Left kidney (tissue), 8 donors: ENCODE measurements at places on chromosomes 3 and 15. TPM values are rescaled to one million over a fixed set of nuclear protein-coding genes. Genes with fewer than 3 reads are reported as not detected.

ROBO2 gene
- 106 TPM for polyA plus RNA-seq

CXCR6 gene
- 0.63 TPM for polyA plus RNA-seq

OIP5 gene
- polyA plus RNA-seq: 12.5 TPM

DPPA2 gene
- polyA plus RNA-seq: 1.0 TPM

VGLL3 gene
- 5.0 TPM for polyA plus RNA-seq

TM6SF1 gene
- 3.2 TPM for polyA plus RNA-seq

MED12L gene
- 2.7 TPM for polyA plus RNA-seq

NME9 gene
- 4.8 TPM for polyA plus RNA-seq

PLSCR5 gene
- not detected for polyA plus RNA-seq

GOLGA8G gene
- polyA plus RNA-seq: 0.08 TPM

MBD4 gene
- 54.5 TPM for polyA plus RNA-seq

- DNase-seq: no peak
Observed at GRCh38 chr15:89230277-89230676, 8.9 kb upstream of the RLBP1 start.

DNA sequence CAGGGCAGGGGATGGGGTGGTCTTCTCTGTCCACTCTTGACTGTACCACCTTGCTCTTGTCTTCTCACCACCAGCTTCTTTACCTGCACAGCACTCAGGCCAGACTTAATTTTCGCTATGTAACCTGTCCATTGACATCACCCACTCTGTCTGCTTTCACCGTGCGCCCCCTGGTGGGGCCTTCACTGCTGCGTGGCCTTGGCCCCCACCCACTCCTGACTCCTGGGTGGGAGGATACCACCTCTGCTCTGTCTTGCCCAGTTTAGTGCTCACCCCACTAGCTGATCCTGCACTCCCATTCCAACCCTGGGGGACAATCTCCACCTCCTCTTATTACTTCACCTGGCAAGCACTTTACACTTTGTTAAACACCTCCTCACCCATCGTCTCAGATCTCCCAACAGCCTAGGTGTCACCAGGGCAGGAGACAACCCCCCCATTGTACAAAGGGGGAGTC is 17.7 kb downstream of the PTH1R start:
- DNase-seq: no peak

GRCh38 chr3:129892486-129892856 is 1.0 kb downstream of the TMCC1 start:
- DNase-seq: no peak

- no peak for DNase-seq
Observed at GRCh38 chr15:67931861-67932260, 92.0 kb upstream of the RNU6-1 start.

DNA sequence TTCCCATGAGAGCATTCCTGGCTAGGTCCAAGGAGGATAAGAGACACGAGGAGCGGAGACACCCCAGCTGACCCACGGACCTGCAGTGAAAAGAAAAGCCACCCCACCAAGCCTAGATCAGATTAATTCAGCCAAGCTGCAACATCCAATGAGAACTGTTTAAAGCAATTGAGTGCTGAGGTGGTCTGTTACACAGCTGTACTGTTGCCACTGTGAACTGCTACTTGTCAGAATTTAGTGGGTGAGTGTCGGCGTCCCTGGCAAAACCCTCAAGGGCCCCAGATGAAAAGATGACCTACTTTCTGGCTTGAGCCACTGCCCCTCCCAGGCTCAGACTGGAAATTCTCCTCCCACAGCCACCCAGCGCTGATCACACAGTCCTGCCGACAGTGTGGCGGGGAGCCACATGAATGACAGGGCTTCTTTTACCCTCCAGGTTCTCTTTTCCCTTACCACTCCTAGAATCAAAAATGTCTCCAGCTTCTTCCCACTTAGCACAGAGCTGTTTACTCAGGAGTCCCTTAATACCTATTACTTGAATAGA is 26.4 kb upstream of the KBTBD12 start:
- no peak for DNase-seq

GRCh38 chr15:84829428-84829827 is 12.3 kb downstream of the ALPK3 start:
- no peak for DNase-seq

DNA sequence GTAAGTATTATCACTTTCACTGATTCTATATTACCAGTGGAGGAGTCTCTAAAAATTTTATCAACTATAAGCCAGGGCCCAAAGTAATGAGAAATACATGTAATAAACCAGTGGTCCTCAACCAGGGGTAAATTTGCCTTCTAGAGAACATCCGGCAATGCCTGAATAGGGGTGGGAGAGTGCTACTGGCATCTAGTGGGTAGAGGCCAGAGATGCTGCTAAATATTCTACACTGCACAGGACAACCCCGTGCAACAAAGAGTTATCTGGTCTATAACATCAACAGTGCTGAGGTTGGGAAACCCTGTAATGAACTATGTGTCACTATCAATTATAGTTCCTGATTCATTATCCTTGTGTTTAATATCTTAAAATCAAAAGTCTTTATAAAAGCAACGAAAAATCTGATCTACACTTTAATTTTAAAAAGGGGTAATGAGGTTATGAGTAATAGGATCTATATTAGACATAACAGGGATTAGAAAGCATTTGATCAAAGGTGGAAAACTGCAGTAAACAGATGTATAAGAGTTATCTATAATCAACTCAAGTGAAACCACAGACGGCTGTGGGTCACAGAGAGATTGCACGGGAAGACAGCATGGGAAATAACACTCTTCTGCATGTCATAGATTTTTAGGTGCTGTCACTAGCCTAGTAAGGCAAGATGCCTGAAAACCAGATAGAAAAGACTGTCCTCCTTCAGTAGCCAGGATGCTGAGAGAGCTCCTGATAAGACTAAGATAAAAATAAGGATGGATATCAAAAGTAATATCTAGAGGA is 2.0 kb downstream of the LYSMD2 start:
- DNase-seq: no peak

- DNase-seq: no peak
Observed at GRCh38 chr3:34891941-34892340, 747.4 kb upstream of the ARPP21 start.

- no peak for DNase-seq
Observed at GRCh38 chr15:66502491-66502890, 2.2 kb downstream of the RPL4 start.

- DNase-seq: no peak
Observed at GRCh38 chr3:172340583-172340982, 107.7 kb downstream of the GHSR start.

DNA sequence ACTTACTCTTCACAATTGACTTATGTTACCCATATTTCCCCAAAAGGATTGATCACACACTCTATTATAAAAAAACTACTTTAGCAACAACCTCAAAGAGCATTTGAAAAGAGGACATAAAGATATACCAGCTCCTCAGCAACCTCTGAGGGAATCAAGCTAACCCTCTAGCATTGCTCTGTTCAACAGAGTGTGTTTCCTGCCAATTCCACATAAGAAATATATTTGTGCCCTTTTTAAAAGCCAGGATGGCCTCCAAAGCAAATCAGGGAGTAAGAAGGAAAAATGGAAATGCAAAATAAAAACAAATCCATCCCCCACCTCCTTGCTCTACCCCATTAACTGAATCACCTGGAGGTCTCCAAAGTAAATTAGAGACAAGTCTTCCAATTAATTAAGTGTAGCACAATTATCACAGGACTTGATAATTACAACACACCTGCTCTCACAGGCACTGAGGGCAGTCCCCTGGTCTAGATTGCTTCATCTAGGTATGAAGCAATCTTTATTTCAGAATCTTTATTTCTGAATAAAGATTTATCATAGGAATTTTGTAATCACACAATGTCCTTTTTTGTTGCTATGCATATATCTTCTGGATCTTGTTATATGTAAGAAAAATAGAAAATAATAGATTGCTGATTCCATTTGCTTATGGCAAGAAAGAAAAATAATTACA is 34.8 kb downstream of the GPR176 start:
- no peak for DNase-seq

DNA sequence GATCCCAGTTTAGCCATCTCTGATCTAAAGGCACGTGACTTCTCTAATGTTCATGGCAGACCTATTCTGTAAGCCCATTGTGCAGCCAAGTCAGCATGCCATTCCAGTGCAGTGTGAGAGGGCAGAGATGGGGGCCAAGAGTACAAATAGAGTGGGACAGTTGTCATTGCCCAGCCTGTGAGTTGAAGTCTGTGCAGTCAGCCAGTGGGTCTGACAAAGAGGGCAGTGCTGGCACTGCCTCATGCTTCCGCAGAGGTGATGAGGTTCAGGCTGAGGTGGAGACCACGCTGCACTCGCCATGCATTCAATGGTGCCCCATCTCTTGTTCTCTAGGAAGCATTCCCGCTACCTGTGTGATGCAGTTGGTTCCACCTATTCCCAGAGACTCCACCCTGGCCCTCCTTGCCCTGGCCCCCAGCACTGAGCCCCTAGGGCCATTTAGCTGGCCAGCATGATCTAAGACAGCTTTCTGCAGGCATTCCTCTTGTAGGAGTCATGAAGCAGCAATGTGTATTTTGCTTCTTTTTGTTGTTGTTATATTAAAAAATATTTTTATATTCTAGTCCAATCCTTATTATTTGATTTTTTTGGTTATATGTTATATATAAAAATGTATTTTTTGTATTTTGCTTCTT is 3.7 kb downstream of the MRAS start:
- no peak for DNase-seq

GRCh38 chr15:70632491-70633102 is 130.8 kb downstream of the UACA start:
- no peak for DNase-seq

DNA sequence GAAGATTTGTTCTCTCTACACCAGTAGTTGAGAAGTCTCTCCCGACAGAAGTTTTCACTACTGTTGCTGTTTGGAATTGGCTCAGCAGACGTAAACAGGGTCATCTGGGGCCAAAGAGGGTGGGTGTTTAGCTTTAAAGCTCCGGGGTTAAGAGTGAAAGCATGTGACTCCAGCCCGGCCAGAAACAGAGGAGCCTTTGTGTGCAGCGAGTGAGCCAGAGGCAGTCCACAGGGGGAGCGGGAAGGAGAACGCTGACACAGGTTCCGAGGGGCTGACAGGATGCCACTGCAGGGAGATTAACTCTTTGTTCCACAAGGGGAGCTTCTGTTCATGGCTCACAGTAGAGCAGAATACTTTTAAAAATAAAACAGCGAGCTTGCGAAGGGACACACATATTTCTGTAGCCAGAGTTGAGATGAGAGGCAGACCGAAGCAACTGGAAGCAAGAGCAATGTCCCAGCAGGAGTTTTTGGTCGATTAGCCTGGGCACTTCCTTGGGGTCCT is 26.9 kb downstream of the BMF start:
- peak; percentile 81 for DNase-seq

DNA sequence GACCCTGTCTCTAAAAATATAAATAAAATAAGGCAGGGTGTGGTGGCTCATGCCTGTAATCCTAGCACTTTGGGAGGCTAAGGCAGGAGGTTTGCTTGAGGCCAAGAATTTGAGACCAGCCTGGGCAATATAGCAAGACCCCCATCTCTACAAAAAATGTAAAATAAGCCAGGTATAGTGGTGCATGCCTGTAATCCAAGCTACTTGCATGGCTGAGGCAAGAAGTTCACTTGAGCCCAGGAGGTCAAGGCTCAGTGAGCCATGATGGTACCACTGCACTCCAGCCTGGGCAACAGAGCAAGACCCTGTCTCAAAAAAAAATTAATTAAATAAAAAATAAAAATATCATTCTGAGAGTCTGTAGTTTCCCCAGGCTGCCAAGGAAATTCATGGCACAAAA is 4.1 kb upstream of the JAGN1 start:
- DNase-seq: no peak

- DNase-seq: no peak
Observed at GRCh38 chr15:69706353-69707097, 253.9 kb downstream of the RPLP1 start.

- DNase-seq: no peak
Observed at GRCh38 chr3:10723991-10724390, 92.0 kb upstream of the SLC6A11 start.

DNA sequence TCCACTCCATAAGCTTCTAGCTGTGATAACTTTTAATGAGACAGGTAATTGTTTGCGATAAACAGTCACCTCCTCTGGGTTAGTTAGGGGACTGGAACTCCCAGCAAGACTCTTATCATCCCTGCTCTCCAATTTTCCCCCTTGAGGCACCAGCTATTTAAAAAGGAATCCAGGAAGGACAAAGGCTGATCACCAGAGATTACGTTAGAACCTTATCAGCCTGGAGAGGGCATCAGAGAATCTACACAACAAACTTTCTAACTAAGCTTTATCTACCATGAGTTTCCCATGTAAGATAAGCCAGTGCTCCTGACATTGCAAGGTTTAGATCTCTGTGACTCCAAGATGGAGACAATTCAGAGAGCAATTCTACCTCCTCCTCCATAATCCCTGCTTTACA is 31.3 kb downstream of the GPR176 start:
- no peak for DNase-seq

DNA sequence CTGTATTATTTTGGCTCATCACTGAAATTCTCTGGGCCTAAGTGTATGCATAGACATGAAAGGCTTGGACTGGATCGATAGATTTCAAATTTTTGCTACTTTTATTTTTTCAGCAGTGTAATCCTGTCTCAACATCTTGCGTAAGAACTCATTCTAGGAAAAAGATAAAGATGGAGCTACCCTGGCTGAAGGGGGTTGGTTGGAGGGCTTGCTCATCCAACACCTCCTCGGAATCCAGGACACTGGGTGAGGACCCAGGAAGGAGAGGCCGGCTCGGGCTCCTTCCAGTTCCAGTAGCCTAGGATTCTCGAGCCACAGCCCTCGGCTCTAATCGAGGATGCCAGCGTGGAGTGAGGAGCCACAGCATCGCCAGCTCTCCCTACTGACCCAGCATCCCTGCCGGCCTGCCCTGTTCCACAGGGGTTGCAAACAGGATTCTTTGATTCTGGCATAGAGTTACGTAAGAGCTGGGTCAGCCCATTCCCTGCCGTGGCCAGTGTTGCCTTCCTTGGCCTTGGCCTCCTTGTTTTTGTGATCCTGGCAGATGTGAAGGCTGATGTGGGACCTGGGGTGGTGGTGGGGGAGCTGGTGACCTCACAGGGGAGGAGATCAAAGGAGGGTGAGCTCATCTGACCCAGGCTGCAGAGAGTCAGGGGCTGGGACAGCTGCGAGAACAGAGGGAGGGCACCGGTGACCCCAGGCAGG is 149.5 kb downstream of the ALDH1A2 start:
- no peak for DNase-seq

- DNase-seq: no peak
Observed at GRCh38 chr15:45962733-45963132, 327.9 kb downstream of the SQOR start.

- DNase-seq: no peak
Observed at GRCh38 chr3:52931328-52931727, 34.0 kb upstream of the STIMATE start.

GRCh38 chr3:63918321-63918720 is 6.1 kb upstream of the SCAANT1 start:
- DNase-seq: no peak
